Neural crest cell (in vitro differentiated cells): ENCODE measurements at places on chromosomes 16 and 17. TPM values are rescaled to one million over a fixed set of nuclear protein-coding genes. Genes with fewer than 3 reads are reported as not detected.

- DNase-seq, result no peak
These were observed 10.4 kb upstream of the CHD3 start for GRCh38 chr17:7878234-7878633.

DNA sequence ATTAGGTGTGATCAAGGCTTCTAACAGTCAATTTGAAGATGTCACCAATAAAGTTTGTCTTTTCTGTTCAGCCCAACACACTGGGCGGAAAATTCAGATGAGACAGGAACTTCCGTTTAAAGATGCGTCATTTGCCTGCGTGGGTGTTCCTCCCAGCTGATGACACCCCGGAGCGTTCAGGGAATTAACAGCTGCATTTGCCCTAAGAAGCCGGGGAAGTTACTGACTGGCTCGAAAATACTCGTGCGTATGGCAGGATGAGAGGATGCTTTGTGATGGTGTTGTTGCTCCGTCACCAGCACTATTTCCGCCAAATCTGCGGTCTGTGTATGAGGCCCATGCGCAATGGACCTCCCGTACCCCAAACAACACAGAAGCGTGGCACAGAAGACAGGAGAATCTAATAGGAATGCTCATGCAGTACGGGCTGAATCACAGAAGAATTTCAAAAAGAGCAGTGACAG is 11.9 kb upstream of the PVALEF start:
- no peak for DNase-seq

DNA sequence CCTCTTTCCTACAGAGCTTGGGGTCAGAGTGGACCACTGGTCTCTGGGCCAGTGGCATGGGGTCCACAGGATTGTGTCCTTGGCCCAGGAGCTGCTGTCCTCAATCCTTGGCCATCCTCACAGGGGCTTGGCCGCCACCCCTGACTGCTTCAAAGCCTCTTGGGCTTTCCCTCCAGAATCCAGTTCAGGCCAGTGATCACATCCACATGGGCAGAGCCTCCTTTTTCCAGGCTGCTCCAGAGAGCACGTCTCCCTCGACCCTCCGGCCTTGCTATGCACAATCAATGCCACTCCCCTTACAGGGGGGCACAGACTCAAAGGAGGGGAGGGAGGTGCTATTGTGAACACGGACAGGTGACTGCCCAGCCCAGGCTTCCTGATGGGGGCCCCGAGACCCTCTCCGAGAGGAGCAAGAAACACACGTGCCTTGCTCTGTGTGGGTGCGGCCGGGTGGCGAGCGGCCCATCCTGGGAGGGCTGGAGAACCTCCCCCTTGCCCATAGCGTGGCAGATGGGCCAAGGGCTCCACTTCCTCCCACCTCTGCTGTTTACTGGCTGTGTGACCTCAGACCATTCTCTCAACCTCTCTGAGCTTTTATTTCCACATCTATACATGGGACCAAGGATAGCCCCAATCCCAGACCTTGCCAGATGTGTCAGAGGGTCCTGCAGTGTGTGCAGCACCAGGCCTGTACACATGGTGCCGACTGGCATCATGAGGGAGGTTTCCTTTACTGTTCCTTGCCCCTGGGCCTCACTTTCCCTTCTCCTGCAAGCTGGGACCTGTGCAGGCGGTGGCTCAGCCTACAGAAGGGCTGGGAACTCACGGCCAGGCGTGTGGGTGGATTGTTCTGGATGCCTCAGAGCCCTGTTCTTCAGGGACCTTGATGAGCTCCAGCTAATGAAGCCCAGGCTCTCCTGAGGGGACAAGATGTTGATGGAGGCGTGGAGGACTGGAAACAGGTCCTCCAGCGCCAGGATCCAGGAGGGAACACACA is 229.0 kb upstream of the GSE1 start:
- DNase-seq, result no peak

DNA sequence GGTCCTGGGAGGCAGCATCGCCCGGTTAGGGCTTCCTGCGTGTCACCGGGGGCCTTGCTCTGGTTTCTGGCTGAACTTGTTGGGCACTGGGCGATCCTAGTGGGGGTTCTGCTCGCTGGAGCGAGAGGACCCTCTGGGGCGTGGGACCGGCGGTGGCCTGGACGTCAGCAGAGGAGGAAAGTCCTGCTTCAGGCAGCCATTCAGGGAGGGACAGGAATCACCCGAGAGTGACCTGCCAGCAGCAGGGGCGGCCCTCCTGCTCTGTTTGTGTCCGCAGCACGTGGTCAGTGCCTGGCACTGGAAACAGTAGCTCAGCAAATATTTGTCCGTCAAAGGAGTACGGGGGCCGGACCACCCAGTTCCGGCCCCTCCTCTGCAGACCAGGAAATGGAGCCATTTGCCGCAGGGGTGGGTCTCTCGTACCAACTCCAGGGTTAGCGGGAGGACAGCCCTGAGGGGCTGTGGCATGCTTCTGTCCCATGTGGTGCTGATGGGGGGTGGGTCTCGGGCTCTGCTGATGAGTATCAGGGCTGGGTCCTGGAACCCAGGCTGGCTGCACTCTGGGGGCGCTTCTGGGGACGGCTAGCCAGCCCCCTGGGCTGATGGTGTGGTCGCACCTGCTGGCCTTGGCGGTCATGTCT is 48.3 kb downstream of the BAIAP2 start:
- no peak for DNase-seq

GRCh38 chr16:72202014-72202413 is 30.1 kb upstream of the PMFBP1 start:
- no peak for DNase-seq

DNA sequence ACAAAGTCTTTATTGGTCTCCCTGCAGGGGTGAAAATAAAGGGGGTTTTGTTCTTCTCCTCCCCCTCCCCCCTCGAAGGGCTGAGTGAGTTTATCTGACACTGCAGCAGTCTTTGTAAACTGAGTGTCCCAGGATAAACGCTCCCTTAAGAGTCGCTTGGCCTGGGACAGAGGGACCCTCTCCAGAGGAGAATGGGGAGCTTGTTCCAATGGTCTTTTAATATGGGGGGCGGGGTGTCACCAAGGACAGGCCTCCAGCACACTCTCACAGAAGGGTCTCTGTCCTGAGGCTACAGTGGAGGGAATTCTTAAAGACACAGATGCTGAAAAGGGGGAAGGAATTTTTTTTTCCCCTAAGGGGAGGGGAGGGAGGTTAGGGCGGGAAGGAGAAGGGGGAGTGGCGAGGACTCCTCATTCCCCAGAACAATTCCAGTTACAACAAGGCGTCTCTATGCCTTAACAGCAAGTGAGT is 455.5 kb downstream of the SOX9 start:
- DNase-seq, result peak; percentile 55

GRCh38 chr17:45149669-45150664 is 1.7 kb downstream of the HEXIM1 start:
- DNase-seq, result no peak

- no peak for DNase-seq
These were observed 100.1 kb upstream of the CHMP6 start for GRCh38 chr17:80891397-80892018.

GRCh38 chr16:21625026-21625425 is 25.6 kb downstream of the METTL9 start:
- no peak for DNase-seq

DNA sequence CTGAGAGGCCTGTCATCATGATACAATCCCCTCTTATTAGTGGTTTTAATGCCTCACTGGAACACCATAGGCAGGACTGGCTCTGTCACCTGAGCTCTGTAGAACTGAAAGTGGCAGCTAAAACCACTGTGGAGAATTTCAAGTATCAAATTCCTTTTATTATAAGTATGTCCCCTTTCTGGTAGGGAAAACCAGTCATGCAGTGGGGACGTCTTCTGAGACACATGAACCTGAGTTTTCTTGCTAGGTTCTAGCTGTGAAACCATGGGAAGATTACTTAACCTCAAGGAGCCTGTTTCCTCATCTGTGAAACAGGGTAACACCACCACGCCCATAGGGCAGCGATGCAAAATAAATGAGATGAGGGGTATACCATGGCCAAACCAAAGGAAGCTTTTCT is 4.7 kb downstream of the VAC14 start:
- DNase-seq, result no peak

- no peak for DNase-seq
These were observed 7.8 kb downstream of the HNF1B start for GRCh38 chr17:37737081-37737480.

DNA sequence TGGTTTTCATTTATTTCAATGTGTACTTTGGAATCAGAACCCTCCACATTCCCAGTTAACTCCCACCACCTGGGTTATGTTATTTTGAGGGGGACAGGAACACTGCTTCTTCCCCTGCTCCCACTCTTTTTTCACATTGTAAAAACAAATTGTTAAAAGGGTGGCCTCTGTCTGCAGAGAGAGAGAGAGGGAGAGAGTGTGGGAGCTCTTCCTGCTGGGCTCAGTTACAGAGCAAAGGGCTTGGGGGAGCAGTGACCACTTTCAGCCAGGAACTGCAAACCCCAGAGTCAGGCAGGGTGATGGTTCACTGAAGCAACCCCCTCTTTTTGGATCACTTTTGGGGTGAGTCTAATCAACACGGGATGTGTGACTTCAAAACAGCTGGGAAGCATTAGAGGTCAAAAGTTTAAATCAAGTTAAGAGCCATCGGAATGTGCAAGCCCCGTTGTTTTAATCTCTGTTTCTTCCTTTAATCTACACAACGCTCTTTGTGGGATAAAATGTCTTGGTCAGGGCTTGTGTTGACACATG is 577.0 kb upstream of the CDH11 start:
- no peak for DNase-seq

GRCh38 chr17:18187226-18187625 is 3.6 kb downstream of the ALKBH5 start:
- no peak for DNase-seq

- no peak for DNase-seq
These were observed 57.9 kb upstream of the CREBBP start for GRCh38 chr16:3938471-3938842.

- DNase-seq, result no peak
These were observed 4.6 kb downstream of the SPNS3 start for GRCh38 chr17:4438162-4438944.

- DNase-seq, result no peak
These were observed 75.0 kb upstream of the WSB1 start for GRCh38 chr17:27218719-27219488.

GRCh38 chr16:20136446-20136968 is 62.8 kb upstream of the GPR139 start:
- no peak for DNase-seq

DNA sequence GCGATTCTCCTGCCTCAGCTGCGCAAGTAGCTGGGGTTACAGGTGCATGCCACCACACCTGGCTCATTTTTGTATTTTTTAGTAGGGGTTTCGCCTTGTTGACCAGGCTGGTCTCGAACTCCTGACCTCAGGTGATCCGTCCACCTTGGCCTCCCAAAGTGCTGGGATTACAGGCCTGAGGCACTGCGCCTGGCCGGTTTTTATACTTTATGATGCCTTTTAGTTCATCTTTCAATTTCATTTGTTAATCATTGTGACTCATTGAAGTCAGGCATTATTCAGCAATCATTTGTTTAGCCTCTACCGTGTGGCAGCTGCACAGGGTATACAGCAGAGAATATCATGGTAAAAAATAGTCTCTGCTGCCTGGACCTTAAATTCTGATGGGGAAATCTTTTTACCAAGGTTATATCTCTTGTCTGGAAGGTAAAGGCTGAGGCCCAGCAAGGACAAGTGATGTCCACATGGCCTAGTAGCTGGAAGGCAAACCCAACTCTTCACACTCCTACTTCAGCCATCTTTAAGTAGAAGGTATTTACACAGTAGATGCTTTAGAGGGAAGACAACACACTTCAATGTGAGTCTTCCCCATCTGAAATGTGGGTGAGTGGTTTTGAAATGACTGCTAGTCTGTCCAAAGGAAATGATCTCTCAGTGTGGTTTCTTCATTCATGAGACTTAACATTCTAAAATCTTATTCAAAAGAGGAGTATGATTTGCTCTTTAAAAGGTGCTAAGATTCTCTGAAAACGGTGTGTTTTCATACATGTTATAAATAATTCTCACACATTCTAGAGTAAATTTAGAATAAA is 2.4 kb downstream of the PRPSAP2 start:
- DNase-seq, result no peak

DNA sequence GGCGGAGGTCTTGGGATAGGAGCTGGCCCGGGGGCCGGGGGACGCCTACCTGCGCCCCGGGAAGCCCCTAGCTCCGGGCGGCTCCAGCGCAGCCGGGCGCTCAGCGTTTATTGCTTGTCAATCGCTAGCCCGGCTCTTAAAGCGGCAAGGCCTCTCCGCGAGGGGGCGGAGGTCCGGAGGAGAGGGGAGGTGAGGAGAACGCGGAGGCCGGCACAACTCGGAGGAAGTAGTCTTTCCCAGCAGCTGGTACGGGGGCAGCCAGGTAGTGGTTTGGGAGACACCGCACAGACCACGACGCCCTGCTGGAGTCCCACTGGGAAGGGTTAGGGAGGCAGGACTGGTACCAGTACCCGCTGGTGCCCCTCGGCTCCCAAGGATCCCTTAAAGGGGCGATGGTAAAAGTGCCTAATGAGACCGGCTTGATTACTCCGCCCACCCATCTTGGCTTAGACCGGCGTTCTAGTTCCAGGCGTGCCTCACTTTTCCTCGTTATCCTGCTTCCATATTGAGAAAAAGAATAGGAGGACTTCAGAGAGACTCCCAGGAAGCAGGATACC is at the start of gene MPP2:
Gene MPP2 (minus strand): TSS at position 112 of the 557 bp plus-strand sequence. CDS start 3,076 bp downstream, outside the sequence.
- peak; percentile 77 for DNase-seq

- DNase-seq, result no peak
These were observed 27.5 kb downstream of the CEP131 start for GRCh38 chr17:81194941-81195901.

DNA sequence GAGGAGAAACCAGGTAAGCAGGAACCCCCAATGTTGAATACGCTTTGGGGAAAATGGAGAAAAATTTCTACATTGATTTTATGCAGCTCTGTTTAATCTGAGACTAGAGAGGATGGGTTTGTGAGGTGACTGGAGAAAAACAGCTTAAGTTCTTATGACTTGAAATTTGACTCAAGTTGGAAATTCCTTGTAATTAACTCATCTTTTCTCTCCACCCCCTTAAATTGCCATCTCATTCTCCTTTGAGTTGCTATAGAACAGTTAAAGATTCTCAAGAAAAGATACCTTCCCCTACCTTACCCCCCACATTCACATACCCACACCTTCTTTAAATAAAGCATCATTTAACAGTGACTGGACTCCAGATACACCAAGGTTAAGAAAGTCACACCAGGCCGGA is 24.2 kb downstream of the ZNRF1 start:
- DNase-seq, result no peak

GRCh38 chr17:76688165-76688622 is 22.6 kb downstream of the MXRA7 start:
- no peak for DNase-seq

DNA sequence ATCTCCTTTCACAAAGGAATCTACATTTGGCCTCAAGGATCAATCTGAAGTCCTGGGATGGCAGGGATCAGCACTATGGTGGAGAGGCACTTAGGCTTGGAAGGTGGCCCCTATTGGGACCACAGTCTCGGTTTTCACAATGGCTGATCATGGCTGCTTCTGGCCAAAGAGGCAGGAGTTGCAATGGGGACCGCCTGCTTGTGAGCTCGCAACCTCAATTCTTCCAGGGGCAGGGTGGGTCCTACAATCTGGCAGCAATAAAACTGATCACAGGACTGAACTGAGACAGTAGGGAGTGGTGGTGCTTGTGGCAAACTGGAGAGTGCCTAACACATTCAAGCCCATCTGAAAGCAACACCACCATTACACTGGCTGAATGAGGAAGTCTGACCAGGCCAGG is 83.1 kb downstream of the NETO2 start:
- no peak for DNase-seq

Gene JPH3
- 9.1 and 9.5 TPM in 2 replicates for total RNA-seq

Gene DNAI2
- total RNA-seq, result not detected in 2 replicates

Gene DYNLRB2
- total RNA-seq, result not detected in 2 replicates

Gene GPR139
- total RNA-seq, result not detected in 2 replicates

Gene NCOR1
- total RNA-seq, result 129 and 136 TPM in 2 replicates

Gene CACNA1H
- 10.7 and 13.2 TPM in 2 replicates for total RNA-seq

Gene DDX28
- 12.5 and 13.3 TPM in 2 replicates for total RNA-seq

Gene DLG4
- total RNA-seq, result 49.4 and 51.4 TPM in 2 replicates

Gene MT4
- total RNA-seq, result not detected in 2 replicates

Gene EVI2B
- total RNA-seq, result not detected in 2 replicates

Gene CES3
- total RNA-seq, result 2.4 and 3.2 TPM in 2 replicates

Gene HLF
- not detected in 2 replicates for total RNA-seq
